ENCODE measurements at places on chromosomes 2 and 18. TPM values are rescaled to one million over a fixed set of nuclear protein-coding genes. Genes with fewer than 3 reads are reported as not detected.

DNA sequence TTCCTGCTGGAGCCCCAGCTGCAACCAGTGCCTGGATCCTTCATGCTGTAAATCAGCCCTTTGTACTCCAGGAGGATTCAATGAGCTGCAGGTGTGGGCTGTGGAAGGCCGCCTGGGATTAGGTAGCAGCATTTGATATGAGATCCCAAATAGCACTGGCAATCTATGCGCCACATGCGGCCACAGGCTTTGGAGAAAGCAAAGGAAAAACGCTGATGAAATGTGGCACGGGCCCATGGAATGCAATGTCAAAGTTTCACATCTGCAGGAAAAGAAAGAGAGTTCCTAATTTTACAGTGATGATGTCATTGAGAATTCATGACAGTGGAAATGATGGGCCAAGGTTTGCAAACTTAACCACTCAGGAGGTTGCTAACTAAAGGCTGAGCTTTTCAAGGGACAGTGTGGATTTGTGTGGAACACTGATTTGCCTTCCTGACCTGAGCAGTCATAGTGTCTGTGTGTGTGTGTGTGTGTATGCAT is 216.4 kb upstream of the OSR1 start:
- DNase-seq, result no peak

DNA sequence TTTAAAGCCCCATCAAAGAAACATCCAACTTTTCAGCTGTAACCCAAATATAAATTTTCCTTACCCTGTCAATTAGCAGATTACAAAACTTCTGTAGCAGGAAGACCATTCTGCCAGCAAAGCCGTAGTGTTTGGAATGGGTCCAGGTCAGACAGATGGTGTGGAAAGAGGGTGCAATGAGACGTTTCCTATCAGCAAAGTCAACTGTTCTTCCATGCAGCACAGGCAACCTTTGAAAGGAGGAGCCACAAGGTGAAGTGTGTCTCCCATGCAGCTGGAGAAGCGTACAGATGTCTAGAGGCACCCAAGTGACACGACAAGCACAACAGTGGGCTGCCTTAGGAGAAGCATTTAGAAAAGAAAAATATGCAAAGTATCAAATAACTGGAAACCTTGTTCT is 83.7 kb downstream of the SP3 start:
- DNase-seq, result no peak

DNA sequence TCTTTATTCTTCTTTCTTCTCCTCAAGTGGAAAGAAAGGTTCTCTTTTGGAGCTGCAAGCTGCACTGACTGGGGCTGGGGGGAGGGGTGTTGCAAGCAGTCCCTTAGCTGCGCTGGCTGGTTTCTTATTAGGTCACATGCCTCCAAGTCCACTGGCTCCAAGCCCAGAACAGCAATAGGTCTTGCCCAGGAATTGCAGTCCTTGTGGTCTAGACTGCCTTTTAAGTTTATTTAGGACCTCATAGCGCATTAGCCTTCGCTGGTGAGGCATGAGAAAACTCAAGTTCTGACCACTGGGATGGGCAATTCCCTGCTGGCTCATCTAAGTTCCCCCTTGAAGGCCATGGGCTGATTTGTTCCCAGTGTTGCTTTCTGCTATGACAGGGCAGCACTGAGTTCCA is 138.6 kb upstream of the SCN7A start:
- DNase-seq, result no peak

The ACVR1C gene
- 1.6 TPM for total RNA-seq

DNA sequence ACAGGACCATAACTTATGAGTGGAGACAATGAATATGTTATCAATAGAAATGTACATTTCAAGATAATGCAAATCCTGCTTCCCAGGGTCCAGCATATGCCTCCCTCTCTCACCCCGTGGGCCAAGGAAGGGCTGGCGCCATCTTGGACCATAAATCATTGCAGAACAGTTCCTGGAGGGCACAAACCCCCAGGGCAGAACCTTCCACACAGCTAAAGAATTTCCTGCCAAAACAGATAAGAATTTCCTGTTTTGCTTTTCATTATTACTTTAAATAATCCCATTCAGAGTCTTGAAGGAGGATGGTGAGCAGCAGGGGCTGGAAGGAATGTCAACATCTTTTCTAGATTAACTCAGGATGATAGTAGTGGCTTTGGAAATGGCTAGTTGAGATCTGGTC is 53.7 kb downstream of the EHD3 start:
- no peak for DNase-seq

GRCh38 chr2:74515981-74516633 is 1.9 kb downstream of the TLX2 start:
- peak; percentile 84 for DNase-seq

The MYO3B gene
- 0.97 TPM for total RNA-seq

DNA sequence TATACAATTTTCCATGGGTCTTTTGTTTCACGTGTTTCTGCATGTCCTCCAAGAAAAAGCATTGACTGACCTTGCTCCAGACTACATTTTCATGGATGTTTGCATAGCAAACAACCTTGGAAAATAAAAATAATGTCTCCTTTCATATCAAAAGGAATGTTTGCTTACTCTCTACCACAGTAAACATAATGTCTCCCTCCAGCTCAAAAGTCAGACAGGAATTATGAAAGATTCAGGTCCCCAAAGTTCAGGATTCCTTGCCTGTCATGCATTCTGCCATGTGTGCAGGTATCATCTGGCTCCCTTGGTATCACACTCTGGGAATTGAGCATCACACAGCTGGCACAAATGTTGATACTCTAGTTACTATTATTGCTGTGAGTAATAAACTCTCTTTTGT is 103.1 kb upstream of the ZC3H15 start:
- DNase-seq, result no peak

- DNase-seq, result no peak
Observed at GRCh38 chr2:234961784-234962183, 10.0 kb downstream of the SH3BP4 start.

GRCh38 chr2:142010477-142011270 is 120.1 kb downstream of the LRP1B start:
- no peak for DNase-seq

- peak; percentile 46 for DNase-seq
Observed at GRCh38 chr18:23257686-23258565, 122.6 kb downstream of the CABLES1 start.

- no peak for DNase-seq
Observed at GRCh38 chr2:63738019-63738418, 103.7 kb upstream of the UGP2 start.

- no peak for DNase-seq
Observed at GRCh38 chr18:14922031-14922430, 174.1 kb downstream of the ANKRD30B start.

GRCh38 chr2:8426550-8426949 is 255.3 kb upstream of the ID2 start:
- DNase-seq, result no peak

- no peak for DNase-seq
Observed at GRCh38 chr2:9106338-9107167, 100.1 kb upstream of the ASAP2 start.

GRCh38 chr2:16152071-16152927 is 211.9 kb downstream of the MYCN start:
- no peak for DNase-seq

The DES gene
- total RNA-seq, result not detected

The KCTD1 gene
- 4.2 TPM for total RNA-seq

GRCh38 chr2:210626849-210627248 is 70.5 kb downstream of the CPS1 start:
- DNase-seq, result no peak

Measured in activated CD4-positive, alpha-beta T cell treated with anti-CD3 and anti-CD28 coated beads for 36 hours (primary cell).